Stimulated activated CD4-positive, alpha-beta T cell treated with anti-CD3 and anti-CD28 coated beads, Interleukin-1b, Interleukin-23, amount 100 ng/mL, for 1 hour (primary cell): ENCODE measurements at places on chromosomes 3 and 15.

DNA sequence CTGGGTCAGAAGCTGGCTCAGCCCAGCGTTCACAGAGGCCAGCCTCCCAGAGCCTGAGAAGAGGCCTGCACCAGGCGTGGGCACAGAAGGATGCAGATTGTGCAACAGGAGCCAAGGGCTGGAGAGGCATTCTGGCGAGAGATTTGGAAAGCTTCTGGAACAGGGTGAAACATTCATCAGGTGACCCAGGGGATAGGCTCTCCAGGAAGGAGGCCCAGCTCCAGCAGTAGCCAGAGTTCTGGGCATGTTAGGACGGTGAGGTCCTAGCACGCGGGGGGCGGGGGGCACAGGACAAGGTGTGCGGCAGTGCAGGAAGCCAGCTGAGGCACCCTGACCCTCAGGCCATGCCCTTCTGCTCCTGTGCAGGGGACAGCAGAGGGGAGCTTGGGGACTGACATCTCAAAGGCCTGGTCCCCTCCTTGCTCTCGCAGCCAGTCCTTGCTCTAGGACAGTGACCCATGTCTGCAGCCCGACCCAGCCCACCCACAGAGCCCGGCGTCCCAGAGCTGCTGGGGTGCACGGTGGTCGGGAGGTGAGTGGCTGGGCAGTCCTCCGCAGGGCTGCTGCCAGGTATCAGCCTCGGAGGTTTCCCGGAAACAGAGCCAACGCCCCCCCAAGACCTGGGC lies 111.7 kb upstream of the KLF13 start:
- DNase-seq = no peak

DNA sequence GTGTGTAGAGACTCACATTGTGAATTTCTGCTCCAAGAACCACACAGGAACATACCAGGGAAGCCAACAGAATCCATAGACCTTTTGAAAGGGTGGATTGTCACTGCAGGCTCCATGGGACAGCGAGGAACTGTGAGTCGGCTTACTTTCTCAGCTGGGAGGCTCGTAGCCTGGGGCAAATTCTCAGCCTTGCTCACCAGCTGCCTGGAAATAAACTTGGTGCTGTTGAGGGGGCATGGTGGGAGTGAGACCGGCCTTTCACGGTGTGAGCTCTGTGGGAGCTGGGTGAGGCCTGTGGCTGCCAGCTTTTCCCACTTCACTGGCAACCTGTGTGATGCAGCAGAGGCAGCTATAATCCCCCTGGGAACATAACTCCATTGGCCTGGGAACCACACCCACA lies 146.6 kb upstream of the P2RY1 start:
- DNase-seq = no peak

DNA sequence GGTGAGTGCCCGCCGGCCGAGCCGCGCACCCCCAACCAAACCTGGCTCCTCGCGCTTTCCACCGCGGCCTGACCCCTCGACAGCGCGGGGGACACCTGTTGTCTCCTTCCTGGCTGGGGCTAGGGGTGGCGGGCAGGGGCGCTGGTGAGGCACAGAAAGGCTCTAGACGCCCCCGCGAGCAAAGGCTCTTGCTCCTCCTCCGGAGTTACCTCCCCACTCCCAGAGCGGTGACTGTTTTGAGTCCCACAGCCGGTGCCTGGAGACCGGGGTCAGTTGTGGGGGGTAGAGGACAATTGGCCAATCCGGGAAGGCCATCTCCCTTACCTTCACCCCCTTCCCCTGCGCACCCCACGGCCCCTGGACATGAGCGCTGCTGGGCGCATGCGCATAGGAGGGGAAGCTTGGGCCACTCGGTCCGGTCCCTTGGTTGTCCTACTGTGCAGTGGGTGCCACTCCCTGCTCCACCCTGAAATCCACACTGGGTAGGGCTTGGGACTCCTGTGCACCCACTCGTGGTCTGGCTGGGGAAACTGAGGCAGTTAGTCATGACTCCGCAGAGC lies 554 bp downstream of the CHST13 start:
- DNase-seq = no peak

GRCh38 chr3:150599611-150600297 lies 3.4 kb upstream of the SELENOT start:
- DNase-seq = no peak

GRCh38 chr15:88890495-88890894 lies 4.8 kb downstream of the HAPLN3 start:
- DNase-seq = no peak

DNA sequence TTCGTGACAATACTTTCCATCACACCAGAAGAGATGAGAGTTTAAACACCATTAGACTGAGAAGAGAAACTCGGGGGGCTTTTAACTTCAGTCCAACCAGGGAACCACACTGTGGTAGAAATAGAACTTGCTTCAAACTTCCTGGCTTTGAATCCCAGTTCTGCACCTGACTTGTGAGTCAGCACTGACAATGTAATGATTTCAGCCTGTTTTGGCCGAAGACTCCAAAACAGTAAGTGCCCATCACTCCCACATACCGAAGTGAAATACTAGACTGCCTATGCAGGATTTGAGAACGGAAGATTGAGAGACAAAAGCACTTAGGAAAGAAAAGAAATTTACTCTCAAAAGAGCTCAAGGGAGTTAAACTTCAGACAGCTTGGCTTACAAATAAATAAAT lies 27.0 kb downstream of the C2CD4B start:
- no peak for DNase-seq

GRCh38 chr15:89495638-89496145 lies 691 bp downstream of the RHCG start:
- no peak for DNase-seq

DNA sequence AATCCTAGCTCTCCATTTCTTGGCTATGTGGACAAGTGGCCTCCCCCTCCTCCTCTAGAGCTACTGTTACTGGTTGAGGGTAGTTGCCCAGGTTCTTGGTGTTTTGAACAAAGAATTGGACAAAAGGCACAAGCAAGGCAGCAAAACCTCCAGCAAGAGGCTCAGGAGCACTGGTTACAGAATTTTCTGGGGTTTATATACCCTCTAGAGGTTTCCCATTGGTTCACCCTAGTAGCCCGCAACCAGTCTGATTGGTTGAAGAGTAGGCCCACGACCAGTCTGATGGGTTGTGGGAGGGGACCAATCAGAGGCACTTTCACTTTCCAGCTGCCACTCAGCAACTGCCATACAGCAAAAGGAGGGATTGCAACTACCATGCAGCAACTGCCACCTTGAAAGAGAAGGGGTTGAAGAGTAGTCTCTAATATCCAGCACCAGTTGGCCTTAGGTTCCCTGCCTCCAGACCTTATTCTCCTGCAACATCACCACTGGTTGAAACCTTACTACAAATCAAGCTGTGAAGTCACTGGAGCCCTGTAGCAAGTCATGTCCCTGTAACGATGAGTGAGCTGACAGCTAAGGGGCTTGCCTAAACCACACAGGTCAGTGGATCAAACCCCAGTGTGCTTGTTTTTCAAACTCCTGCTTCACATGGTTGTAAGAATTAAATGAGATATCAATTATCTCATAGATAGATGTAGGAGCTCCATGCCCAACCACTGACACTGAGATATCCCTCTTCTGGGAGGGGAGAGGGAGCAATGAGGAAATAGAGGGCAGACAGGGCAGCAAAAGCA lies 2.9 kb upstream of the C15orf39 start:
- no peak for DNase-seq
